ENCODE measurements at places on chromosomes 16 and 17.

DNA sequence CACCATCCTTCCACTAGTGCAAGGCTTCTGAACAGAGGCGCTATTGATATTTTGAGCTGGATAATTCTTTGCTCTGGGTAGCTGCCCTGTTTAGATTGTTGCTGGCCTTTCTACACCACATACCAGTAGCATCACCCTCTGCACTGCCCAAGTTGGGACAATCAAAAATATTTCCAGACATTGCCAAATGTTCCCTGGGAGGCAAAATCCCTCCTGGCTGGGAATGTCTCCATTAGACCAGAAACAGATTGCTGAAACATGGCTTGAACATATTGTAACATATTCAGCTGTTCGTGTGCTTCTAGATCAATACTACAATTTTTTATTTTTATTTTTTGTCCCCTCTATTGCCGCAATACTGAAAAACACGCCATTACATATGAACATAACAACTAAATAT is 174.6 kb downstream of the ABCA8 start:
- DNase-seq = no peak

GRCh38 chr16:76278980-76279379 is 1.8 kb downstream of the CNTNAP4 start:
- DNase-seq = no peak

DNA sequence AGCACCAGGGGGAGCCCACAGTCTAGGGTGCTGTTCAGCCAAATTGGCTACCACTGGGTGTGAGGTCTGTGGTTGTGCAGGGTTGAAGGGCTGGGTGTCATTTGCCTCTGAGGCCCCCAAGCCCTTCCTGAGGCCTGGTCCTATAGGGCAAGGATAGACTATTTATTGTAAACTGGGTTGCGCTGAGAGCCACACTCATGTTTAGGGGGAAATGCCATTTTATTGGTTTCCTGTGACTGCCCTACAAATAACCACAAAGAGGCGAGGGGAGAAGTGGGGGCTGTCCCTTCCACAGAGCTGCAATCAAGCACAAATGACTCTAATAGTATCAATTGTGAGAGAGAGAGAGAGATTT is 3.6 kb upstream of the ZCCHC14 start:
- peak; percentile 13 for DNase-seq

- no peak for DNase-seq
Measured at GRCh38 chr17:37643869-37644268, 623 bp upstream of the DDX52 start.

- DNase-seq = no peak
Measured at GRCh38 chr17:43341715-43342588, 56.8 kb upstream of the ARL4D start.

DNA sequence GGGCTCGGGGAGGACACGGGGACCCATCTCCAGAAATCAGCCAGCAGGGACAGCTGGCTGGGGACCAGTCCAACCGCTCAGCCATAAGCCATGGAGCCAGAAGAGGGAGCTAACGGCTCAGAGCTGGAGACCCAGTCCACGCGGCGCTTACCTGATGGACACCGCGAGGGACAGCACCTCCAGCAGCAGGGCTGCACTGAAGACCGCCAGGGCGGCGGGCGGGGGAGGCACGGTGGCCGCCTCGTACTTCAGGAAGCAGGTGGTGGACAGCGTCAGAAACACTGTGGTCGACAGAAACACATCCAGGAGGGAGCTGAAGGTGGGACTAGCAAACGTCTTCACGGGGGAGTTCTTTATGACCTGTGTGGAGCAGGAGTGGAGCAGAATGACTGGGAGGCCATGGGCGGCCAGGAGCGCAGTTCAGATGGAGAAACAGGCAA is 102.6 kb upstream of the CREBBP start:
- peak; percentile 53 for DNase-seq

- no peak for DNase-seq
Measured at GRCh38 chr16:84489131-84489530, 15.3 kb downstream of the MEAK7 start.

DNA sequence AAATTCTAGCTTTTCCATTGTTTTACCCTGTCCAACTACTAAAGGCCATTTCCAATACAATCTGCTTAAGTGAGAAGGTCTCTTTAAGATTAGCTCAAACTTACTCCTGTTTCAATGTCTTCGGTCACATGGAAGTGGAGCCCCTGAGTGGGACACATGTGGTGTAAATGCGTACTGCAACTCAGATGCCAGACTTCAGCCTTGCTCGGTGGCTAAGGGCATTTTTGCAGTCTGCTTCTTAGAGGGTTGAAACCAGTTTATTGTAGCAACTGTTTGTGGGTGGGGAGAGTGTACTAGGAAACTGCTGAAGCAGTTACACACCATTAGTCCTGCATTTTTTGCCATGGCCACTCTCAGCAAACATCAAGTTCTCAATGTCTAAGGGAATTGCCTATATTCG is 140.6 kb downstream of the PARN start:
- no peak for DNase-seq

DNA sequence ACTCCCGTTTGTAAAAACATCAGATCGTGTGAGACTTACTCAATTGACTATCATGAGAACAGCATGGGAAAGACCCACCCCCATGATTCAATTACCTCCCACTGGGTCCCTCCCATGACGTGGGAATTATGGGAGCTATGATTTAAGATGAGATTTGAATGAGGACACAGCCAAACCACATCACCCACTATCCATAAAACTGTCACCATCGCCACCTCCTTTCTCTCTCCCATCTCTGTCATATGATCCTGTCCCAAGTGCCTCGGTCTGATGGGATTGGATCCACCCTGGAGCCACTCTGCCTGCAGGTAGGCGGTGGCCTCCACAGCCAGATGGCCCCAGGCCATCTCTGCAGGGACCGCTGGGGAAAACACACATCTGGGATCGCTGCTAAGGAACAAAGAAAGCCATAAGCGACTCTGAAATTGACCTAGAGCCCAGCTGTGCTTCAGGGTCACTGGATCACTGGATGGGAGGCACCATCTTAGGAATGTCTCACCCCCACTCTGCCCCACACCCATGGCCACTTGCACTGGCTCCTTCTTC is 61.2 kb downstream of the TMEM186 start:
- DNase-seq = no peak

DNA sequence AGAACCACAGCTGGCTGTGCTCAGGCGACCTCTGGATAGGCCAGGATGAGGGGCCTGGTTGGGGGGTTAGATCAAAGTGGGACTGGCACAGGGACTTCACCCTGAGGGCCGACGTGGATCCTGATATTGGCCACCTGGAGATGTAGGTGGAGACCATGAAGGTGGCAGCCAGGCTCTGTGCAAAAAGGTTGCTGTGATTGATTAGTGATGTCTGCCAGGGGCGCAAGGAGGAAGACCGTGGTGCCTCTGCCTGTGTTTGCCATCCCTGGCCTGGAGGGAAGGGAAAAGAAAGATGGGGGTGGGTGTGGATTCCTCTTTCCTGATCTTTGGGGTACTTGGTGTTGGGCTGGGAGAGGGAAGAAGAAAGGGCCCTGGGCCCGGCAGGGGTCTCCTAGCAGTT is 529 bp upstream of the SCN4A start:
- DNase-seq = no peak

GRCh38 chr17:58371300-58371950 is 19.4 kb upstream of the SUPT4H1 start:
- DNase-seq = no peak

DNA sequence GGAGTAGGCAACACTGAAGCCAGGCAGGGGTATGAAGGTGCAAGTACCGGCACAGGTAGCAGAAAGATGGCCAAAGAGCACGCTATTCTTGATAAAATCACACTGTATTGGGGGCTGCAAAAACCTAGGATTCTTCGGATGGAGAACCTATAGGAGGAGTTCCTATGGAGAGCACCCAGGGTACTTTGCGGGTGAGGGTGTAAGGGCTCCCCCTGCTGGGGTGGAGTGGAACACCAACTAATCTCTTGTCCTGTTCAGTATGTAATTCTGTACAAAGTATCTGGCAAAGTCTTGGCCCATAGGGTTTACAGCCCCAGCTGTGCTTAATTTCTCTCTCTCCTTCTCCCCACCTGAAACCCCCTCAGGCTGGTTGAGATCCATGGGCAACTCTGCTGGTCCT is 393.1 kb upstream of the ASIC2 start:
- peak; percentile 12 for DNase-seq

DNA sequence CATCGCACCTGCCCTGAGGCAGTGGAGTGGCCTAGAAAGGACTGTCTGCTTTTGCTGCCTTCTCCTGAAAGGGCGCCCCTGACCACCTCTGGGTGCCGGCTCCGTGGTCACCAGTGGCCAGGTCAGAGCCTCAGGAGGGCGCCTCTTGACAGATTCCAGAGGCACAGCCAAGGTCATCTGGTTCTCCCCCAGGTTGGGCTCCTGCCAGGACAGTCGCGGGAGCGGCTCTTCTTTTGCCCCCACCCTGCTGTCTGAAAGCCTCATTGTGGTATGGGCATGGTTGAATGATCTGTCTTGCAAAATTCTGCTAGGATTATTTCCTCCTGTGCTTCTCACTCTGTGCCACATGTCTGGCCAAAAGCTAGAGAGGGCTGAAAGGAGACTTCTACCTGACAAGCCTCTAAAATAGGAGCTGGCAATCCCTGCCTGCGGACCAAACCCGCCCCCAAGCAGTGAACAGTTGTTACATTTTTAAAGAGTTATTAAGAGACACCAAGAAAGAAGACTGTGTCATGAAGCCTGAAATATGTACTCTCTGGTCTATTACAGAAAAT is 82.8 kb downstream of the SNX29 start:
- no peak for DNase-seq

Measured in CD4-positive, alpha-beta T cell treated with Interleukin-6 for 4 hours (primary cell).